ENCODE measurements at places on chromosomes 12 and 14.

GRCh38 chr14:69985463-69985862, 106.2 kb downstream of the SMOC1 start:
- no peak for DNase-seq

- no peak for DNase-seq
Measured at GRCh38 chr12:110340706-110341105, 59.7 kb downstream of the ATP2A2 start.

GRCh38 chr12:56687223-56688128, 608 bp downstream of the PTGES3 start:
- DNase-seq, result peak; percentile 62

DNA sequence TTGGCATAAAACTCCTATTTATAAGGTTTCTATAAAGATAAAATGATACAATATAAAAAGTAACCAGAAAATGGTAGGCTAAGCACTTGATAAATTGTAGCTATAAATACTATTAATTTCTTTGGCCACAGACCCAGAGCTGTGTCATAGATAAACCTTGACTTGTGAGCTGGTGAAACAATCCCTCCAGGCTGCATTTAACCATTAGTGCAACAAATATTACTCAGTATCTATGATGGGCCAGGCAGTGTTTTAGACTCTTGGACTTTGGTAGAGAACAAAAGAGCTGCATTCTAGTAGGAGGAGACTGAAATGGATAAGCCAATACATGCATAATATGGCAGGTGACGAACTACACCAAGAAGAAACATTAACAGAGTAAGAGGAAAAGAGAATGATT, 178.1 kb downstream of the BTG1 start:
- no peak for DNase-seq

GRCh38 chr14:68825729-68826128, 32.9 kb upstream of the ZFP36L1 start:
- no peak for DNase-seq

- no peak for DNase-seq
Measured at GRCh38 chr14:74841230-74842207, 34.4 kb downstream of the PROX2 start.

DNA sequence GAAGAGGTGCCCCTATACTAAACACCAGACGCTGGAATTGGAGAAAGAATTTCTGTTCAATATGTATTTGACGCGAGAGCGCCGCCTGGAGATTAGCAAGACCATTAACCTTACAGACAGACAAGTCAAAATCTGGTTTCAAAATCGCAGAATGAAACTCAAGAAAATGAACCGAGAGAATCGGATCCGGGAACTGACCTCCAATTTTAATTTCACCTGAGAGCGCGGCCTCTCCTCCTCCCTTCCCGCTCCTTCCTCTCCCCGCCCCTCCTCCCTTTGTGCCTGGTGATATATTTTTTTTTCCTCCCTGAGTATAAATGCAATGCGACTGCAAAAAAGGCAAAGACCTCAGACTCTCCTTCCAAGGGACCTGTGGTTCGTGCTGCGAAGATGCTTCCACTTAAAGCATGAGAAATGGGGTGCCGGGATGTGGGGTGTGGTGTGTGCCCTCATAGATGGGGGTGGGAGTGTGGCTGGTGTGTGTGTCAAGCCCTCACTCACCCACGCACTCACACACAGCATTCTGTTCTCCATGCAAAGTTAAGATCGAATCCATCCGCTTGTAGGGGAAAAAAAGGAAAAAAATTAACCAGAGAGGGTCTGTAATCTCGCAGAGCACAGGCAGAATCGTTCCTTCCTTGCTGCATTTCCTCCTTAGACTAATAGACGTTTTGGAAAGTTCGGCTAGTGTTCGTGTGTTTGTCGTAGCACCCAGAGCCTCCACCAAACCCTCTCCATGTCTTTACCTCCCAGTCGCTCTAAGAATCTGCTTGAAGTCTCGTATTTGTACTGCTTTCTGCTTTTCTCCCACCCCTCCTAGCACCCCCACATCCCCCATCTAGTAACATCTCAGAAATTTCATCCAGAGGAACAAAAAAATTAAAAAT, 4.5 kb downstream of the HOXC10 start:
- DNase-seq, result no peak

DNA sequence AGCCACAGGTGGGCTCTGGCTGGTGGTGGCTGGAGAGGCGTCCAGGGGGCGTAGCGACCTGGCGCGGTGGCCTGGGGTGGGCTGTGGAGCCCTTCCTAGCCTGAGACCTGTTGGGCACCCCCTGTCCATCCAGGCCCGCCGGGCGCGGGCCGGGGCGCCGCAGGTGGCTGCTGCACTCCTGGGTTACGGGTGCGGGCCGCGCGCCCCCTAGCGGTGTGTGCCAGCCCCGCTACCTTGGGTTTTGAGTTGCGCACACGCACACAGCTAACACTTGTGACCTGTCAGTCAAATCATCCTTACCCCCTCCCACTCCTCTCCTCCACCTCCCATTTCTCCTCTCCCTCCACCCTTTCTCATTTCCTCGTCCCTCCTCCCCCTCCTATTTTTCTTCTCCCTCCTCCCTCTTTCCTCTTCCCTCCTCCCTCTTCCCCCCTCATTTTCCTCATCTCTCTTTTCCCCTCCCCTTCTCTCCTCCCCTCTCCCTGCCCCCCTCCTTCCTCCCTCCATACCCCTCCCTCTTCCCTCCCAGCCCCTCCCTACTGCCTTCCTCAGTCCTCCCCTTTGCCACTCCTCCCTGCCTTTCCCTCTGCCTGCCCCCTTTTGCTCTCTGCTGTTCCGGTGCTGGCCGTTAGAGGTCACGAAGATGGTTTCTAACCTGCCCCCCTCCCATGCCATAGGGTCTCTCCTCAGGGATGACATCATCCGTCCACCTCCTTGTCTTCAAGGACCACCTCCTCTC, 2.3 kb downstream of the MEG3 start:
- no peak for DNase-seq

DNA sequence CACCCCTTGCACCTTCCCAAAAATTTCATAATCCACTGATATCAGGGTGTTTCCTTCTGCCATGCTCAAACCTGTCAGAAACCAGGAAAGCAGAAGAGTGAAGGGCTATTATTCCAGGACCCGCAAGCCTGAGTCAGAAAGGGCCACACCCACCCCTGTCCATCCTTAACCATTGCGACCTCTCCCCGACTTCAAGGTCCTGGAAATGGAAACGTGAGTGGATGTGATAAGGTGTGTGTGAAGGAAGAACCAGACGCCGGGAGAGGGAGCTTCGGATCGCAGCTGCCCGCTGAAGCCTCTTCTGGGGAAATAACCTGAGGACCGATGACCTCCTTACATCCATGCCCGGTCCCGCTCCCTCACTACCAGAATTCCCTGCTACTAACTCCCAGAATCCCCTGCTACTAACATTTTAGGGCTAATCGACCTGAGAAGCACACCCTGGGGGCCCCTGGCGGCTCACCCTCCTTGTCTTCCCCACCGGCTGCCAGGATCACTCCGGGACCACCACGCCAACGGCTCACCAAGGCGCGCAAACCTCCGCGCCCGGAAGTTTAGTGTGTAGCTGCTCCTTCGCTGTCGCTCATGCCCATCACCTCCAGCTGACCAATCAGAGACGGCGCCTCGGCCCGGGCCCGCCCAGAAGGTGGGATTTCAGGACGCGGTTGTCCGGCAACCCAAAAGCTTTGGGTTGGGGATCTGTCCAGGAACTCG, at the start of gene ACYP1:
Gene ACYP1, minus strand, starts transcription at position 534 of the 714 bp plus-strand sequence. Its CDS starts 471 bp downstream, at position 63.
- DNase-seq, result peak; percentile 93

- DNase-seq, result no peak
Measured at GRCh38 chr14:55500219-55500701, 59.8 kb upstream of the TBPL2 start.

GRCh38 chr14:95216008-95216407, 58.7 kb upstream of the DICER1 start:
- DNase-seq, result no peak

DNA sequence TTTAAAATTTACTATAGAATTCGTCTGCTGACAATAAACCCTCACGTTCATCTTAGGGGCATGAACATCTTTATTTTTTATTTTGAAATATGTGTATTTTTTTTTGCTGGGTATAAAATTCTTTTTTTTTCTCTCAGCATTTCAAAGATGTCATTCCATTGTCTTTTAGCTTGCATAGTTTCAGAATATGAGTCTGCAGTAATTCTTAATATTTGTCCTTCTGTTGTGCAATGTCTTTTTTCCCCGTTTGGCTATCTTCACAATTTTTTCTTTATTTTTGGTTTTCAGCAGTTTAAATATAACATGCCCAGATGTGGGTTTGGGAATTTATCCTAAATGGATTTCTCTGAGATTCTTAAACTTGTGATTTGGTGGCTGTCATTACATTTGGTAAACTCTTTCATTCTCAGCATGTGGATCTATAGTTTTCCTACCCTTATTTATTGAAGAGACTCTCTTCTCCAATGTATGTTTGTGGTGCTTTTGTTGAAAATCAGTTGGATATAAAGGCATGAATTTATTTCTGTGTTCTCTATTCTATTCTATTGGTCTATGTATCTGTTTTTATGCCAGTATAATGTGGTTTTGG, 37.8 kb upstream of the PLBD1 start:
- no peak for DNase-seq

DNA sequence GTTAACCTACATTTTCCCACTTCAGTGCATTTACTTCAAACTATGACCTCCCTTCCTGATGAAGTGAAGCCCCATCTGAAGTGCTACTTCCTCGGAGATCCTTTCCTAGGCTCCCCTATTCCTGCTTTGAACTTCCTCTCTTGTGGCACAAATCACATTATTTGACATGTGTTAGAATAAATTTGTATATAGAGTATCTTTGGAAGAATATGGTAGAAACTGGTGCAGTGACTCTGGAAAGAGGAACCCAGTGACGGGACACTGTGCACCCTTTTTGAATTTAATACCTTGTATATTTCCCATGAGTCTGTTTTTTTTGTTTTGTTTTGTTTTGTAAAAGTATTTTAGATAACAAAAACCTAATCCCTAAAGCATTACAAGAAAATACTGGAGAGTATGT, 66.4 kb upstream of the SRSF5 start:
- no peak for DNase-seq

GRCh38 chr12:17793854-17794253, 296.1 kb downstream of the RERGL start:
- no peak for DNase-seq

DNA sequence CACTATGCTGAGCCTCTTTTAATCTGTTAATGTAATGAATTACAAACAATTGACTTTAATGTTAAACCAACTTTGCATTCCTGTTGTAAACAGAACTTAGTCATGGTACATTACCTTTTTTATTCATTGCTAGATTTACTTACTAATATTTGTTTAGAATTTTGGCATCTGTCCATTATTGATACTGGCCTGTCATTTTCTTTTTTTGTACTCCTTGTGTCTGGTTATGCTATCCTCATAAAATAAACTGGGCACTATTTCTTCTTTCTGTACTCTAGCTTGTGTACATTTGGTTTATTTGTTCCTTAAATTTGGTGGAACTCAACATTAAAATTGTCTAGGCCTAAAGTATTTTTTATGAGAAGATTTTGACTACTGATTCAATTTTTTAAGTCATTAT, 32.1 kb downstream of the SPATA7 start:
- DNase-seq, result no peak

DNA sequence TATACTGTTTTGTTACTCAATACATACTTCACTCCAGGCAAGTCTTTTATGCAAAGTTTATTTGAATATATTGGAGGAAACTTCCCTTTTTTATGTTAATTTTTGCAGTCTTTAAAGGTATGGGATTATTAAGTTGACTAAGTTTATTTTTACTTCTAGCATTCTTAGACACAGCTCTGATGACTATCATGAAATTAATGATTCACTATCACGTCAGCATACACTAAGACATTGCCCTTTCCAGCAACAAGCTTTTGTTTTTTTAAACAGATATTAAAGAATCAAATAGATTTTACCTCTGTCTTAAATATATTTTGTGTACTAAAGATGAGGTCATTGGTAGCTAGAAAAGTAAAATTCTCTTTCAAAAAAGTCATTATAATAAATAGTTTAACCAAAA, 52.1 kb downstream of the DERA start:
- DNase-seq, result no peak

GRCh38 chr12:53235742-53236442, 3.9 kb upstream of the RARG start:
- no peak for DNase-seq

DNA sequence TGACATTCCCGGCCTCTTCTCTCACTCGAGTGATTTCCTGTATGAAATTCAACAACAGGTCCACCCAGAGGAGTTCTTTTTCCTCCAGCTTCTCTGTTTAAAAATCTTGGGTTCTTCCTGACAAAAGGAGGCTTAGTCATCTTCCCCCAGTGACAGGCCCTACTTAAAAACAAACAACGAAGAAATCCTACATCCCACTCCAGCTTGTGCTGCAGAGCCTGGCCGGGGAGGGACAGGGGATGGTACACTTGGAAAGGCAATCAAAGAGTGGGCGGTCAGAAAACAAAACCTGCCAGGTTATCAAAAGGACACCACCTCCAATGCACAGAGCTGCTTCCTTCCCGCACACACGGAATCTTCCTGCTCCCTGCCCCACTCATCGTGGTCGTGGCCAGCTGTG, 101.3 kb downstream of the CACNA1C start:
- DNase-seq, result no peak

DNA sequence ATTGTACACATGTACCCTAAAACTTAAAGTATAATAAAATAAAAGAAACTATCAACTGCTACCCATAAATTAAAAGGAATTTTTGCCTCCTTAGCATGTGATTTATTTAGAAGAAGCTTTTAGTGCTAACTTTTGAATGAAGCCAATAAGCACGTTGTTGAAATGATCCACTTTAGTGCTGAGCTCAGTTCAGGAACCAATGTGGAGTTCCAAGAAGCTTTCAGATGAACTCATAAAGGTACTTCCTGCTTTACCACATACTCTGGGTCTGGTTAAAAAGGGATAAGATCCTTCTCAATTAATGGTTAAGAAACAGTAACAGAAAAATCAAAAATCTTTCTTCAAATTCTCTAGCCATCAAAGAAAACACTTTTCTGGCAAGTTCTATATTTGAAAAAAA, 39.4 kb downstream of the TMTC1 start:
- no peak for DNase-seq

DNA sequence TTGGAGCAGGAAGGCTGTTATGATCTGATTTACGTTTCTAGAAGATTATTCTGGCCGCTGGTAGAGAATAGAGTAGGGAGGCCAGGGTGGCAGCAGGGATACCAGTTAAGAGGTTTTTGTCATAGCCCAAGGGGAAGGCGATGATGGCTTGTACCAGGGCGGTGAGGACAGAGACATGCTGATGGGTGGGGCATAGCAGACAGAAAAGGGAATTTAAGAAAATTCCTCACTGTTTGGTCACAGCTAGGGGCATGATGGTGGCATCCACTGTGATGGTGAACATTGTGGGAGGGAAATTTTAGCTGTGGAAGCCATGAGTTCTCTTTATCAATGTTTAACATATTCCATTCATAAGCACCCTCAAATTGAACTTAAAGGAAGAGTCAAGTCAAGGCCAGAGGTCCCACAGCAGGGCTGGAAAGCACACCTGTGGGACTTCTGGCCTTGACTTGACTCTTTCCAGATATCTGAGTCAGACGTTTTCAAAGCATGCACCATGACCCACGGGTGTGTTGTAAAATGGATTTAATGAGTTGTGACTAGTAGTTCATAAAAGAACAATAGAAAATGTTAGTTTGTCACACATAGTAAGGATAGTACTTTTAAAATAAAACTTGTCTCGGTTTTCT, 134.6 kb downstream of the CHST11 start:
- DNase-seq, result no peak

All from heart left ventricle (tissue), 16 donors.